Activated naive CD4-positive, alpha-beta T cell treated with anti-CD3 and anti-CD28 coated beads, Interleukin-2, amount 50 U/mL, for 16 hours (primary cell): ENCODE measurements at places on chromosomes 13 and 19.

- DNase-seq = no peak
These were observed 68.2 kb downstream of the NHLRC3 start for GRCh38 chr13:39106216-39107005.

DNA sequence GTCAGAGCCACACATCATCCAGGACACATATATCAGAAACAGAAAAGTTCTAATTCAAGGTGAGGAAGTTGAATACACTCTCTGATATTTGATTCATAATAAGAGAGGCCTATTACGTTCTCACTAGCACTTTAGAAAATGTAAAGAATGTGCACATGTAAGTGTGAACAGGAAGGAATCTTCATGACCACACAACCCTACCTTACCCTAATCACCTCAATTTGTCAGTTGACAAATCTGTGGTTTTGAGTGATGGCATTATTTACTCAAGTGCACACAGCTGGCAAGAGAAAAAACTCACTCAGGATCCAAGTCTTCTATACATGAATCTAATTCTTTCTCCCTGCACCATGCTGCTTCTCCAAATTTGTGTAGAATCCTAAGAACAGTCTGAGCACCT lies 445.8 kb downstream of the SUCLA2 start:
- DNase-seq = no peak

- DNase-seq = no peak
These were observed 242.8 kb downstream of the ENOX1 start for GRCh38 chr13:43544011-43544410.

DNA sequence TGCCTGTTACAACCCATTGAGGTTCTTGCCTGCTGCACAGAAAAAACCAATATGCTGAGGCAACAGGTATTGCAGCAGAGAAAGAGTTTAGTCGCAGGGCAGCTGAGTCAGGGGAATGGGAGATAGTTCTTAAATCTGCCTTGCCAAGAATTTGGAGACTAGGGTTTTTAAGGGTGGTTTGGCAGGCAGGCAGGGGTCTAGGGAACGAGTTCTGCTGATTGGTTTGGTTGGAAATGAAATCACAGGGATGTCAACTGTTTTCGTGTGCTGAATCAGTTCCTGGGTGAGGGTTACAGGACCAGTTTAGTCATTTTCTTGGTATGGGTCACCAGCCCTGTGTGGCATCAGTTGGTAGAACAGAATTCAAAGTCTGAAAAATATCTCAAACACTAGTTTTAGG lies 36.6 kb downstream of the PDS5B start:
- no peak for DNase-seq

- DNase-seq = no peak
These were observed 1565.5 kb downstream of the UQCRFS1 start for GRCh38 chr19:27647423-27647822.

- DNase-seq = no peak
These were observed 12.3 kb downstream of the SLC7A1 start for GRCh38 chr13:29583073-29583785.

- no peak for DNase-seq
These were observed 17.8 kb downstream of the BIVM start for GRCh38 chr13:102816708-102817107.

GRCh38 chr19:5137571-5138124 lies 168.7 kb downstream of the KDM4B start:
- no peak for DNase-seq

DNA sequence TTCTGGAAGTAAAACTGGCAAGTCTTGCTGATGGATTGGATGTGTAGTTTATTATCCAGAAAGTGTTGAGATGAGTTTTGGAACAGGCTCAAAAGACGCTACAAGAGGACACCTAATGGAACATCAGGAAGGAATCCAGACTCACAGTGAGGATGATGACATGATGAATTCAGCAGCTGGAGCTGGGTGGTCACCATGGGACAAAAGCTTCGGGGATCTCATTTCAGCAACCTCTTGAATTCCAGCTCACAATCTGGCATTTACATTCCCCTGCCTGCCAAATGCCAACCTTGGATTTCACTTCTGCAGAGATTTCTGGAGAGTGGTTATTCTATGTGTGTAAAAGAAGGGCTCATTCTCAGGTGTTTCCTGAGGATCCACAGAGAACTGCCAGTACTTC lies 288.0 kb upstream of the TMTC4 start:
- DNase-seq = no peak

- no peak for DNase-seq
These were observed 59.6 kb downstream of the DCT start for GRCh38 chr13:94419925-94420305.

GRCh38 chr13:24763596-24764275 lies at the start of gene RNF17:
RNF17 (plus strand) TSS chr13:24764169; CDS start chr13:24764204, 35 bp downstream.
- DNase-seq = no peak

- no peak for DNase-seq
These were observed 127.6 kb downstream of the URI1 start for GRCh38 chr19:30069535-30070197.

GRCh38 chr19:18879579-18880373 lies 16.2 kb downstream of the CERS1 start:
- no peak for DNase-seq

DNA sequence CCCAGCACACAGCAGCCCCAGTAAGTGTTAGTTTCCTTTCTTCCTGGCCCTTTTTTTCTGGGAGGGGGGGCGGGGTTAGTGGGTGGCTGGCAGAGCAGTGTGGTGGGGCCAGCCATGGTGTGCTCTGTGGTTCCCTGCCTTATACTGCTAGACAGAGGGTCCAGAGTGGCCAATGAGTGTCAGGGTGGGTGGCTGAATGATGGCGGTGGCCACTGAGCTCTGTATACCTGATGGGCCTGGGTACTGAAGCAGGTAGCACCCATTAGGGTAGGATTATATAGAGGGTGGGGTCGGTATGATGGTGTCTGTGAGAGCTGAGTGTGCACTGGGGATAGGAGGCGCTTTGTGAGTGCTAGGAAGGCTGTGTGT lies 13.8 kb downstream of the CIC start:
- no peak for DNase-seq

DNA sequence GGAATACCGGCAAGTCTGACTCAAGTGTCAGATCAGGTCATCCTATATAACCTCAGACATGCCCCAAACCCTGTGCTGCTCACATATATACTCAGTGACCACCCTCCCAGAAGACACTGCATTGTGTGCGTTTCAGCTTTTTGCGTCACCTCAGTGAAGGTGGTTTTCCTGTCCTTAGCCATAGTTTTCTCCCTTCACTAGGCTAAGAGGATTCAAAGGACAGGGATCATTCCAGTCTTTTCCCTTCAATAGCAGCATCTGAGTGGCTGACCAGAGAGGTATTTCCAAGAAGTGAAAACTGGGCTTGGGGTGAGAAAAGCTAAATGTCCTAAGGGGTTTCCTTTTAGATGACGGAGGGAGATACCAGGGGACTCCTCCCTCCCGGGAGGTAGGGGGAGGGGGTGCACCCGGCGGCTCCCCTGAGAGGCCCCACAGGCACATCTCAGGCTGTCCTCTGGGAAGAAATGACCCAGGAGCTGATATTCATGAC lies 12.7 kb upstream of the OR10H1 start:
- no peak for DNase-seq

DNA sequence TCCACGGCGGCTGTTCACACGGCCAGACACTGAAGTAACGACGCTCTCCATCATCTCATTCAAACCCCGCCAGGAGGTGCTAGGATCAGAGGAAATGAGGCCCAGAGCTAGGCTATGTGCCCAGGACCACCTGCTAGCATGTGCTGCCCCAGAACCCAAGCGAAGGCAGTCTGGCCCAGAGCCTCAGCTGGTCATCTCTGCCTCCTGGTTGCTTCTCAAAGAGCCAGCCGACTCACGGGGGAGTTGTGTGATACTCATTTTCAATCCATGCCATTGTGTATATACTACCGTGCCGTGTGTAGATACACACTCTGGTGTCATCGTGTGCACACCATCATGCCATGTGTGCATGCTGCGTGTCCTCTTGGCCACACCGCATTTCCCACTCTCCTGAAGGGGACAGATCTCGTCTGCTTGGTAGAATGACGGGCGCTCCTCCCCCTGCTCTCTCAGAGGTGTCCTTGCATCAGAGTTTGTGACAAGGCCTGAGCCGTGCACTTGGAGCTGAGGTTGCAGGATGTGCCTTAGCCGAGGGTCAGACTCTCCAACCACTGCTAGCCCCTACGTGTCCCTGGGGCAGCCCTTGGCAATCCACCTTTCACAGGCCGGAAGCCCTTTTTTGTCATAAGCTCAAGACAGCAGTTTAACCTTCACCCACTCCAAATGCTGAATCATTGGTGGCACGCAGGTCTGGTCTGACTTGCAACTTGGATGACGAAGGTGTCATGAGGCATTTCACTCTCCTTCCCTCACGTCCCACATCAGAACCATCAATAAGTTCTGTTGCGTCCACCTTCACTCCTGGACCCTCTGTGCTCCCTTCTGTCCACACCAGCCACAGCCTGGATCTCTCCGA lies 130.4 kb downstream of the CRYL1 start:
- no peak for DNase-seq

DNA sequence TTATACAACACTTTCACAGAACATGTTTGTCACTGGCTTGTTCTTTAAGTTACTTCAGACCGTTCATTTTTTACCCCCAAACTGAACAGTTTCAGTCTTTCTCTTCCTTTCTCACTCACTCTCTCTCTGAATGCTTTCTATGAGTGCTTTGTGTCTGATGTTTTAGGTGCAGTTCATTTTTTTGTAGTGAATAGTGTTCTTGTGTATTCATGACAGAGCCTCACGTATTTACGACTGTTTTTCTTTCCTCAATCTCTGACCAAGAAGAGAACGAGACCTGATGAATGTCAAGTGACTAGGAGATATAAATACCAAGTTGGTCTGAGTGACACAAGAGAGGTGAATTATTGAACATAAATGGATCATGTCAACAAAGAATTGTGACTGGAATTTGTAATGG lies 1525.0 kb upstream of the MIR17HG start:
- no peak for DNase-seq

GRCh38 chr13:20503088-20504083 lies 22.3 kb downstream of the CRYL1 start:
- no peak for DNase-seq

GRCh38 chr13:30510091-30510490 lies 44.4 kb upstream of the HMGB1 start:
- DNase-seq = no peak

GRCh38 chr13:110387451-110388107 lies 80.5 kb downstream of the COL4A2 start:
- no peak for DNase-seq
